ENCODE measurements at places on chromosomes 7 and 10.

DNA sequence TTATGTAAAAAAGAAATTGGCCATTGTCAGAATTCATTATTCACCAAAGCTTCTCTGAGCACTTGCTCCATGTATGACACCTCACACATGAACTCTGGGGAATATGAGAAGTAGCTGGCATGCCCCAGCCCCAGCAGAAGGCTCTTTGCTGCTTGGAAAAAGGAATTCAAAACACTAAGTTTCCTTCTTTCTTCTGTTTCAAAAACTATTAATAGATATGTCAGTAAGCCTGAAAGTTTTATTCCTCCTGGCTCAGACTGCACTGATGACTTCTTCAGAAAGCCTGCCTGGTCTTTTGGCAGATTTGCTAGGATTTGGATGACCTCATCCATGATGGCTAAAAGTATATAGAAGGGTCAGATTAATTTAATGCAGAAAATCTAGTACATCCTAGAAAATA is 511.0 kb downstream of the GFRA1 start:
- no peak for DNase-seq

DNA sequence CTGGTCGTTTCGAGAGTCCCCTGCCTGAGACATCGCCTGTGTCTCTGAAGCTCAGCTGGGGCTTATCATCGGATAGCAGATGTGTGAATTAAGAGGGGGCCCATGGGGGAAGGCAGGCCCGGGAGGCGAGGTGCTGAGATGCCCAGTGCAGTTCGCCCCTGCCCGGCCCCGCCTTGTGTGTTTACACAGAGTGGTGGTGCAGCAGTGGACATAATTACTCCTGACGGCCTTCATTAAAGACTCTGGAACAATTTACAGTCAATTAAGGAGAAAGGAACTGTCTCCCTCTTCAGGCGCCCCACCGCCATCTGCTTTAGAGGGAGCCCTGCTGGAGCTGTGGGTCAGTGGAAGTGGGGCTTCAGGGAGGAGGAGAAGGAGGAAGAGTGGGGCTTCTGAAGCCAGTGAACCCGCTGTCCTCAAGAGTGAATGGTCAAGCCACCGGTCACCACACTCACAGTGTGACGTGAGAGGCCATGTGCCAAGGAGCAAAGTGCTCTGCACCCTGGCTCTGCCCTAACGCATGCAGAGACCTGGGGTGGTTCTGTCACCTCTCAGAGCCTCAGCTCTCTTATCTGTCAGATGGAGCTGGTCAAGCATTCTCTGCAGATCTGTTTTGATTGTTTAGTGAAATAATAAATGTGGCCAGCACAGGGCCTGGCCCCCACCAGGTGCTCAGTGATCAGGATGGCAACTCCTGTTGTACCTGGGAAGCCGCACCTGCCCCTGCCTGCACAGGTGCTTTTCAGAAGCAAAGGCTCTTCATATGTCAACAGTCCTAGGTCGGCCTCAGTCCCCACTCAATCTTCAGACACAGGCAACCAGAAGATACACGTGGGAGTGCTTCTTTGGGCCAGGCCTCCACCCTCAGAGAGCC is 65.6 kb downstream of the CDH23 start:
- DNase-seq: no peak

GRCh38 chr7:157466867-157467261 is 130.1 kb downstream of the DNAJB6 start:
- no peak for DNase-seq

- DNase-seq: no peak
Observed at GRCh38 chr10:6418613-6419216, 161.4 kb downstream of the PRKCQ start.

GRCh38 chr10:48508791-48509772 is 95.8 kb downstream of the ARHGAP22 start:
- no peak for DNase-seq

- DNase-seq: no peak
Observed at GRCh38 chr10:109412353-109412752, 511.0 kb downstream of the XPNPEP1 start.

DNA sequence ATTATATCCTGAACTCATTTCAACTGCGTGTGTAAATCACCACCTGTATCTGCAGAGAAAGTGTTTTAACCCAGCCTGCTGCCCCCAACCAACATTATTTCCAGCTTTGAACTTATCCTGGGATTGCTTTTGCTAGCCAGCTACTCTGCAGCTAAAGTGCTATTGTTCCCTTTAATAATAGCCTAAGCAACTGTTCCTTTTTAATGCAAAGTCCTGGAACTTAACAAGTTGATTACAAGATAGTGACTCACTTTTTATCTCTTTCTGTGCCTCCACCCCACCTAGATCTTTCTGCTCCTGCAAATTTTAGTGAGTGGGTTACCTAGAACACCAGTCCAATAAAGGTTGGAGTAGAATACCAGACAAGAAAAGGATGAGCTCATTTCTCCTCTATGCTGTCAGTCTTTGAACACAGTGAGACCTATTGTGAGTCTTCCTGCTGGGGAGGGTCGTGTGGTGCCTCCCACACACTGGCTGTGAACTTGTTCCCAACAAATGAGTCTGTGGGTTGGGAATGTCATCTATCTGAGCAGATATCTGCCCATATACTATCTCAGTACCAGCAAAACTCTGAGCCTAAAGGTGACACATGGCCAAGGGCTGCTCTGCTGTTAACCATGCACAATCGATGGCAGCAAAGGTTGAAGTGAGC is 137.7 kb downstream of the FAM204A start:
- no peak for DNase-seq

DNA sequence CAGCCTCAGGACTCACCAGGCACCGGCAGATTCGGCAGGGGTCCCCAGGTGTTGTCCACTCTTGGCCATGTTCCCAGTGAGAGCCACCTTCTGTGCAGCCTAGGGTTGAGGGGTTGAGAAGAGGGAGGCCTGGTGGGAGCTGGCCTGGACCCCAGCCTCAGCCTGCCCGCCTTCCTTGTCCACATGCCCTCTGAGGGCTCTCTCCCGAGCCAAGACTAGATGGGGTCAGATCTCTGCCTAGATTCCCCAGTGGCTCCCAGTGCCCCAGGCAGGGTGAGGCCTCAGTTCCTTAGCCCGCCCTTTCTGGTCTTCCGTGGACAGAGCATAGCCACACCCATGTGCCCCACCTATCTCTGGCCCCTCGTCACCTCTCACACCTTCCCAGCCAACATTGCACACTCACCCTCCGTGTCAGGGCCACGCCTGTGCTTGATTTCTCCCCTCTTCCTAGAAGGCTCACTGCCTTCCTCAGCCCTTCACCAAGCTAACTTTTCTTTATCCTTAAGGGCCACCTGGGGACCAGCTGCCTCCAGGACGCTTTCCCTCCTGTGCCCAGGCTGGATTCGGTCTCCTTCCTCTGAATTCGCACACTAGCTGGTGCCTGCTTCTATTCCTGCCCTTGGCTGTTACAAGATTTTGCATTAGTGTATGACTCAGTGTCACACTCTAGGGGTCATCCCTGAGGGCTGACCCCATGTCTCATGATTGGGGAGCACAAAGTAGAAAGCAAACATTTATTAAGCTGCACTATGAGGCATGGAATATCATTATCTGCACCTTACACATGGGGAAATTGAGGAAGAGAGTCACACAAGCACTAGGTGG is 7.5 kb downstream of the KCP start:
- DNase-seq: no peak

DNA sequence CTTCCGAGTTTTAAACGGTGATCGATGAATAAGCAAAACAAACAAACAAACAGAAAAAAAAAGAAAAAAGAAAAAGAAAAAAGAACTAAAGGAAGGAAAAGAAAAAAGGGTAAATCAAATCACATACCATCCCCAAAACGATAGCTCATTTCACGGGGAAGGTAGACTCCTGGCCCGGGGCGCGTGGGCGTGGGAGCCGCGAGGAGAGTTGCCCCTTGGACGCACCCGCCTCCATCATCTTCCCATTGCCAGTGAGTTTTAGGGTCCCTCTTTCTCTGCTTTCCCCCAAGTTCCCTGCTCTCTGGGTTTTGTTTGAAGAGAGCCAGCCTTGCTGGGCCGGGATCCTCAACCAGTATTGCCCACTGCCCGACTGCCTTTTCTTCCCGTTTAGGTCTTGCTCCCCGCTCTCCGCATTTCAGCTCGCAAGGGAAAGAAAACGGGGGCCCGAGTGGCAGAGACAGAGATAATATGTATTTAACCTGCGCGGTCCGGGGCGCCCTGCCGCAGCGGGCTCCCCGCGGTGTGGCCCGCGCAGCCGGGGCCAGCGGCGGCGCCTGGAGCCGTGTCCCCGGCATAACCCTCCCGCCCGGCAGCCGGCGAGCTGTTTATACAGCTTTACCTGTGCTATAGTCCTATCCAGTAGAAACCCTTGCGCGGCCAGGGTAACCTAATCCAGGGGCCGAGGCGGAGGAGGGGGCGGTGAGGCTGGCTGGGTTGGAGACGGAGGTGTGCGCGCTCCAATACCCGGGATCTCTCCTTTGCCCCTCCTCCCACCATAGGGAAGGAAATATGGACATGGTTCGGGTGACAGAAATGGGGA is 5.2 kb upstream of the GATA3 start:
- no peak for DNase-seq

DNA sequence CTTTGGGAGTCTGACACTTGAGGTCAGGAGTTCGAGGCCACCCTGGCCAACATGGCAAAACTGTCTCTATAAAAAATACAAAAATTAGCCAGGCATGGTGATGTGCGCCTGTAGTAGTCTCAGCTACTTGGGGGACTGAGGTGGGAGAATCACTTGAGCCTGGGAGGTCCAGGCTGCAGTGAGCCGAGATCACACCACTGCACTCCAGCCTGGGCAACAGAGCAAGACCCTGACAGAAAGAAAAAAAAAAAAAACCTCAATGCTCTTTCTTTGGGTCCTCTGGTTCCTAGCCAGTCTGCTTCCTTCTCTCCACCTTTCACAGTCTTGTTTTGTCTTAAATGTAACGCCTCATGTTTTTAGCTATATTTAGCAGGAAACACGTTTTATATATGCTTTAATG is 9.4 kb downstream of the OGDH start:
- DNase-seq: no peak

Data from stimulated activated CD8-positive, alpha-beta memory T cell treated with anti-CD3 and anti-CD28 coated beads, Interleukin-4, amount 100 ng/mL, for 1 hour (primary cell).